ENCODE measurements at places on chromosomes 2 and 18. TPM values are rescaled to one million over a fixed set of nuclear protein-coding genes. Genes with fewer than 3 reads are reported as not detected.
A peak's percentile ranks its signal among the peaks of the same experiment; 100 is the strongest.

The KCNG3 gene
- not detected for total RNA-seq

GRCh38 chr18:61196750-61197149 is 136.5 kb upstream of the CDH20 start:
- no peak for DNase-seq

GRCh38 chr2:163414121-163414520 is 321.7 kb downstream of the FIGN start:
- no peak for DNase-seq

- no peak for DNase-seq
Measured at GRCh38 chr18:46793565-46793964, 36.7 kb upstream of the ST8SIA5 start.

DNA sequence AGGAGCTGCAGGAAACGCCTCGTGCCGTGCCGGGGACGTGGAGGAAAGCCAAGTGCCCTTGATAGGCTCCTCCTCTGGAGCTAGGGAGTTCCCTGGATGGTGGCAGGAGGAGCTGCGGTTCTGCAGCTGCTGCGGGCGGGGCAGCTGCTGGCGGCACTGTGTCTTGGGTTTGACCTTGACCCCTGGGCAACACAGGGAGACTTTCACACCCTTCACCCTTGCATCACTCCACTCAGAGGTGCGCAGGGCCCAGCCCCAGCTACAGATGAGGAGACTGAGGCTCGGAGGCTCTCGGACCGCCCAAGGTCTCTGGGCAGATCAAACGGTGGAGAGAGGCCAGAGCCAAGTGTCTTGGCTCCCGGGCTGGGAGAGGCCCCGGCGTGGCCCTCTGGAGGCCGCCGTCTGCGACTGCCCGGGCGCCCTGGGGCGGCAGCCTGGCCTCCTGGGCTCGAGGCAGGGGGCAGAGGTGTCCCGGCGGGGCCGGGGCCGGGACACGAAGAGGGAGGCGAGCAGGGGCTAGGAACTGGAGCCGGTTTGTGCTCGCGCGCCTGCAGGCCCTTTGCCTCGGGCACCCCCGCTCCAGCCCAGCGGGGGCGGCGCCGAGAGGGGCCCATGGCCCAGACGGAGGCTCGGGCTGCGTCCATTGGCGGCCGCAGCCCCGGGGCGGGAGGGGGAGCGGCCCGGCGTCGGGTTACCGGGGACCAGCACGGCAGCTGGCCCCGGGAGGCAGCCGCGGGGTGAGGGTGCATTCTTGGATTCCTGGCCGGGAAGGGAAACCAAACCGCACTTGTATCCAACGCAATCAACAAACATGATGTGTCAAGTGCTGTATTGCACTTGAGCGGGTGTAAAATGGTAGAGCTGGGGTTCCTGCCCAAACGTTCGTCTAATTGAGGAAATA is 129.6 kb upstream of the SLC1A4 start:
- DNase-seq: peak; percentile 75

DNA sequence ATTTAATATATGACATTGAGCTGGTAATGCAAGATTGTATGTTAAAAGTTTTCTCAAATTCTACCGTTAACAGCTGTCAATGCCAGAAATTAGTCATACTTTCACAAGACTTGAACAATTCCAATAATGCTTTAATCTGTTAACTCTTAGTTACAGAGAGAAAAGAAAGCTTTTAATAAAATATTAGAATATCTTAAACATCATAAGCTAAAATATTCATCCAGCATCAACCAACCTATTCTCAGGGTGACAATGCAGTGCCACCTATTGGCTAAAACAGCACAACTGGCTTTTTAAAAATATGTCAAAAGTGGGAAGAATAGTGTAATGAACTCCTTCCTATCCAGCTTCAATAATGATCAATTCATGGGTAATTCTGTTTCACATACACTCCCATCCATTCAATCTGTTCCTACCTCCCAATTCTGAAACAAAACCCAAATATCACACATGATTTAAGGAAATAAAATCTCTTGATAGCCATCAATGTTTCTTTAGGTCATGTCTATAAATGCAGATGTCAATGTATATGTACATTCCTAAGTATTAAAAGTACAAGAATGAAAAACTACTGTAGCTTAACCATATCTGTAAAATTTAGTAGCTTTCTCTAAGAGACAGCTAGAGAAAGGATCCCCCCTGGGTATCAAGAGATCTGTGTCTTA is 79.8 kb upstream of the CCDC141 start:
- peak; percentile 23 for DNase-seq

DNA sequence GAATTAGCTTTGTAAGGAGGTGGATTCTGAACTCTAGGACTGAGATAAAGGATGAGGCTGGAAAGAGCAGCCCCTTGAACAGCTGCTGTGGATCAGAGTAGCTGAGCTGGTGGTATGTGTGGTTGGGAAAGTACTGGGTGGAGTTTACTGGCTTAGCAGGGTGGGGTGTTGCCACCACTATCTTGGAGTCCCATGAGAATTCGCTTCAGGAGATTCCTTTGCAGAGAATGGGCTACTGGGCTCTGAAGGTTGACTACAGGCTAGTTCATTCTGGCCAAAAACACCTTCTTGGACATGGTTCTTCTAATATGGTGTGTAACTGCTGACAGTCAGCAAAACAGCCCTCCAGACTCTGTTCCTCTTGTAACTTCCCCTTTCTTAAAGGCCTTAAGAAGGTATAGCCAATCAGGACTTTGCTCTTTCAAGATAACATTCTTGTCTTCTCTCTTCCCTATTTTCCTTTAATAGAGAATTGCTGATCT is 52.7 kb downstream of the TET3 start:
- no peak for DNase-seq

The LAMA1 gene
- 1.8 TPM for total RNA-seq

The CRYBA2 gene
- total RNA-seq: not detected

The RAB6C gene
- not detected for total RNA-seq

Measured in bronchial epithelial cell (primary cell).